ENCODE measurements at places on chromosomes 6 and 20.

DNA sequence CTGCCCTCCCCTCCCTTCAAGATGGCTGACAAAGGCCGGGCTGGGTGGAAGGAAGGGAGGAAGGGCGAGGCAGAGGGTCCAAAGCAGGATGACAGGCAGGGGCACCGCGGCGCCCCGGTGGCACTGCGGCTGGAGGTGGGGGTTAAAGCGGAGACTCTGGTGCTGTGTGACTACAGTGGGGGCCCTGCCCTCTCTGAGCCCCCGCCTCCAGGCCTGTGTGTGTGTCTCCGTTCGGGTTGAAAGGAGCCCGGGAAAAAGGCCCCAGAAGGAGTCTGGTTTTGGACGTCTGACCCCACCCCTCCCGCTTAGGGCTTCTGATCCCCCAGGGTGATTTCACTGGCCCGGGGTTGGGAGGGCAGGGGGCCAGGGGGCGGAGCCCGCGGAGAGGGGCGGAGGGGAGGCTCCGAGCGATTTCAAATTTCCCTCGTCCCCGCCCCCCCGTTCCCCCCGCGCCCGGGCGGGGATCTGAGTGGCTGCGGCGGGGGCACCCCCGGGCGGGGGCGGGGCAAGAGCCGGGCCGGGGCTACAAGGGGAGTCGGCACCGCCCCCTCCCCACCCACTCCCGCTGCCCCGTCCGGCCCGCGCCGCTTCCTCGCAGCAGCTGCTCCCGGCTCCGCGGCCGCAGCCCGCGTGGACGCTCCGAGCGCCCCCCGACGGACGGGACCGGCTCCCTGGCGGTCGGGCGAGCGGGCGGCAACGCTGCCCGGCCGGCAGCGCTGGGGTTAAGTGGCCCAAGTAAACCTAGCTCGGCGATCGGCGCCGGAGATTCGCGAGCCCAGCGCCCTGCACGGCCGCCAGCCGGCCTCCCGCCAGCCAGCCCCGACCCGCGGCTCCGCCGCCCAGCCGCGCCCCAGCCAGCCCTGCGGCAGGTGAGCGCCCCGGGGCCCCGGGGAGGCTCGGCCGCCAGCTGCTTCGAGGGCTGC, at the start of gene DNMT3B:
TSS of gene DNMT3B (plus strand) at position 555 of the 923 bp plus-strand sequence. CDS start 17,939 bp downstream, outside the sequence.
- H3K4me3 ChIP-seq: peak within 1 kb of the TSS; percentile 89
- no peak within 1 kb of the TSS for H3K27ac ChIP-seq
- peaks cover 5% of the 10 kb centered on the region for H3K4me1 ChIP-seq
- DNase-seq: peak; percentile 71
- H3K27me3 ChIP-seq: no peaks in the 10 kb centered on the region
- no peaks in the 10 kb centered on the region for H3K36me3 ChIP-seq

DNA sequence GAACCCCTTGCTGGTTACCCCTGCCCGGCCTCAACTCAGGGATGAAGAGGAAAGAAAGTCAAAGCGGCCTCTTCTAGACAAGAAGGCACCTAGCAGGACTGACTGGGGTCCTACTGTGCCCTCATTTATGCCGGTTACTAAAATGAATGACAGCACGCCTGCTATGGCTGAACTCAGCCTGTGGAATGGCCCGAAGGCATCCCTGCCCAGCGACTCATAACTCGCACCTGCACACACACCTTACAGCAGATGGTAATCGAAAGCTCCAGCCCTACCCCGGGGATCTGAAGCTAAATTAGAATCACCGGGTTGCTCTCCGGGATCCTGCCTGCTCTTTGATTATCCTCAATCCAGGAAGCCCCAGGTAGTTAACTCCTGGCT, 747 bp upstream of the TXNDC5 start:
- no peaks in the 10 kb centered on the region for H3K27me3 ChIP-seq
- H3K36me3 ChIP-seq: no peaks in the 10 kb centered on the region
- H3K4me1 ChIP-seq: peaks cover 9% of the 10 kb centered on the region
- peak; percentile 60 for DNase-seq

- H3K36me3 ChIP-seq: no peaks in the 10 kb centered on the region
- H3K4me1 ChIP-seq: no peaks in the 10 kb centered on the region
- no peak overlapping the region for H3K27ac ChIP-seq
- no peak overlapping the region for H3K4me3 ChIP-seq
- no peaks in the 10 kb centered on the region for H3K27me3 ChIP-seq
These were observed 70.2 kb upstream of the TMEM170B start for GRCh38 chr6:11467364-11467763.

- H3K27ac ChIP-seq: no peak overlapping the region
- H3K4me1 ChIP-seq: no peaks in the 10 kb centered on the region
- no peak overlapping the region for H3K4me3 ChIP-seq
- DNase-seq: no peak
- no peaks in the 10 kb centered on the region for H3K36me3 ChIP-seq
- no peaks in the 10 kb centered on the region for H3K27me3 ChIP-seq
These were observed 20.2 kb upstream of the FHL5 start for GRCh38 chr6:96542702-96543101.

- no peaks in the 10 kb centered on the region for H3K27me3 ChIP-seq
- DNase-seq: no peak
- H3K4me3 ChIP-seq: no peak overlapping the region
These were observed 29.8 kb downstream of the HM13 start for GRCh38 chr20:31543966-31544598.

DNA sequence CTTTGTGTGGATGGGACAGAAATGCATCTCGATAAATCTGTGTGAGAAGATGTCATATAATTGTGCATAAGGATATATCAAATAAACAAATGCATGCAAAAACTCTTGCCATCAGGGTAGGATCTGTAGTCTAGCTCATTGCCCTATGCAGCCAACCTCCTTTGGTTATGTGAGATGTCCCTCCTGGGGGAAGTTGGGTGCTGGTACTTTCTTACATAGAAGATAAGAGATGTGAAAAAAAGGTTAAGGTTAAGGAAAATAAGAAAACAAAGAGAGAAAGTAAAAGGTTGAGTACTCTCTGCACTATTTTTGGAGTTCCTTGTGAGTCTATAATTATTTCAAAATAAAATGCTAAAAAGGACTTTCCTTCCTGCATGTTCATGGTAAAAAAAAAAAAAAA, 30.4 kb downstream of the ZDHHC14 start:
- no peaks in the 10 kb centered on the region for H3K4me1 ChIP-seq
- no peaks in the 10 kb centered on the region for H3K27me3 ChIP-seq
- H3K4me3 ChIP-seq: no peak overlapping the region
- H3K36me3 ChIP-seq: no peaks in the 10 kb centered on the region
- no peak overlapping the region for H3K27ac ChIP-seq
- no peak for DNase-seq

DNA sequence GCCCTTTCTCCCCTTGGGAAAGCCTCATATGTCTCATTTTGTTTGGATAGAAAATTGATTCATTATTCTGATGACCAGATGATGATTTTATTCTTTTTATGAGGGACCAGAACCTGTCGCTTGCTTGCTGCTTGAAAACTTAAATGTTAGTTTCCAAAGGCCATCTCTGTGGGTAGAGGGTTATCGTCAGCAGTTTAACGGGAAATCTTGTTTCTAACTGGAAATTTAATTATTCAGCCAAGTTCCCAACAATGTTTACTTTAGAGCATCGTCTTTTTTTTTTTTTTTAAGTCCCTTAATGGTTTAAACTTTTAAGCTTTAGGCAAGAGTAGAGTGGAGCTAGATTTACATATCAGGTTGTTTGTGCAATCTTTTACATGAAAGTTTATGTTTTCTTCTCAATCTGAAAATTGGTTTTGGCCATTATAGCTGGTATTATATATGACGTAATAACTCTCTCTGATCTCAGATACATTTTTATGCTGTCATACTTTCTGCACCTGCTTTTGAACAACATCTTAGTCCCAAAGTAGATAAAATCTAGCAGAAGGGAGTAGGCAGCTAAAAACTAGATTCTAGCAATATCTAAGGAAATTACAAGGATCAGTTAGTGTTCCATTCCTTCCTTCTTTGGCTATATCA, 93.9 kb downstream of the FOXO3 start:
- H3K27me3 ChIP-seq: no peaks in the 10 kb centered on the region
- H3K36me3 ChIP-seq: no peaks in the 10 kb centered on the region
- H3K4me1 ChIP-seq: no peaks in the 10 kb centered on the region

DNA sequence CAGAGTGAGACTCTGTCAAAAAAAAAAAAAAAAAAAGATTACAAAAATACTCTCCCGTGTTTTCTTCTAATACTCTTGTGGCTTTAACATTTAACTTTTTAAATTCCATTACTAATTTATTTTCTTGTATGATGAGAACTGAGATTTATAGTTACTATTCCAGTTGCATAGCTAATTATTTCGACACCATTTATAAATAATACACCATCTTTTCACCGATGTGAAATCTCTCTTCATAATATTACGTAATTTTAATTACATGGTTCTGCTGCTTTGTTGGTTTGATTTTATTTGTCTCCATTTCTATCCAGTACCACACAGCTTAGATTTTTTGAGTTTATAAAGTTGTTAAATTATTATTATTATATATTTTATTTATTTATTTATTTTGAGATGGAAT, 42.0 kb upstream of the TMEM217 start:
- H3K27ac ChIP-seq: no peak overlapping the region
- no peaks in the 10 kb centered on the region for H3K4me1 ChIP-seq
- no peak for DNase-seq
- no peak overlapping the region for H3K4me3 ChIP-seq

DNA sequence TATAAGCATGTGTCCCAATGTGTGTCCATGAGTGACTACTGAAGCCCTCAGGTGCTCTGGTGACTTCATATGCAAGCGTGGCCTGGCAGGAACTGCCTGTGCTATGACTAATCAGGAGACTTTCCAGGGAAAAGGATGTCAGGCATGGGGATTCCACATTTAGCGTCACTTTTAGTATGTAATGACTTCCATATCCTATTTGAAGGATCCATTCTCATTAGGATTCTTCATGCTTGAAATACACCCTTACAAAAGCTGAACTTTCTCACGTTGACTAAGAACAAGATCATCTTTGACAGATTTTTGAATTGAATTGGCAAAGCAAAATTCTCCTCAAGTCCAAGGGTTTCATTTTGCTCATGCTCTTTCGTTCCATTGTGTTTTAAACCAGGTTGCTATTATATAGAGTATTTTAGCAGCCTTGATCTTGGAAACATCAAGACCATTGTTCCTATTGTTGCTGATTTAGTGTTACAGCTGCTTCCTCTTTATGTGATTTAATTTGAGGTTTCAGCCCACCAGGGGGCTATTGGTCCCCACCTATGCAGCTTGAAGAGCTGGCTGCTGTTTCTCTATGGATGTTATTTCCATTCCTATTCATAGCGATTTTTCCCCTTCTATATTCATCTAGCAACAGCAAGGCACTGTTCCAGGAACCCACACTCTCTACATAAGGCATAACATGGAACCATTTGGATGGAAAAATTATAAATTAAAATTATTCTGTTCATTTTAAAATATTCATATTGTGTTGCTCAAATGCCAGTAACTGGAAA, 418.6 kb downstream of the CDKAL1 start:
- no peak overlapping the region for H3K4me3 ChIP-seq
- H3K27ac ChIP-seq: no peak overlapping the region
- H3K36me3 ChIP-seq: no peaks in the 10 kb centered on the region

GRCh38 chr6:44029444-44030185, 97.6 kb downstream of the MRPL14 start:
- H3K4me1 ChIP-seq: no peaks in the 10 kb centered on the region
- no peaks in the 10 kb centered on the region for H3K27me3 ChIP-seq
- no peaks in the 10 kb centered on the region for H3K36me3 ChIP-seq

DNA sequence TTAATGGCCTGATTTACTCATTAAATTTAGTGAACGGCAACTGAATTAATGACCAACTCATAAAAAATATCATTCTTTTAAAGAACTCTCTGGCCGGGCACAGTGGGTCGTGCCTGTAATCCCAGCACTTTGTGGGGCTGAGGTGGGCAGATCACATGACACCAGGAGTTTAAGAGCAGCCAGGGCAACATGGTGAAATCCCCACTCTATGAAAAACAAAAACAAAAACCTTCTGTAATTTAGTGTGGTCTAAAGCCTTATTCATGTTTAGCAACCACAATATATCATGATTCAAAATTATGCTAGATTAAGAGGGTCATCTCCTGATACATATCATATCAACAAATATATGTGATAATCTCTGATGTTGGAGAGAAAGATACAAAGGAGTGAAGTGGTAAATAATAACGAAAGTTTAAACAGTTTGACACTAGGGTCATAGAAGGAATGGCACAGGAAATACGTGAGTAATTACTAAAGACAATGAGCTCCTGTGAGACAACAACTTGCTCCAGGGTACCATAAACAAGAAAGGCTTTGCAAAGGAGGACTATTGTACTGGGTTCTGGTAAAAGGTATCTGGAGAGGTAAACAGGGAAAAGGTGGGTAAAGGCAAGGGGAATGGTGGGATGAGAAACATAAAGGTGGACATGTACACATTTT, 5.7 kb downstream of the ELOVL4 start:
- no peaks in the 10 kb centered on the region for H3K27me3 ChIP-seq
- H3K36me3 ChIP-seq: no peaks in the 10 kb centered on the region
- no peak overlapping the region for H3K27ac ChIP-seq
- no peak overlapping the region for H3K4me3 ChIP-seq
- H3K4me1 ChIP-seq: peaks cover 9% of the 10 kb centered on the region

DNA sequence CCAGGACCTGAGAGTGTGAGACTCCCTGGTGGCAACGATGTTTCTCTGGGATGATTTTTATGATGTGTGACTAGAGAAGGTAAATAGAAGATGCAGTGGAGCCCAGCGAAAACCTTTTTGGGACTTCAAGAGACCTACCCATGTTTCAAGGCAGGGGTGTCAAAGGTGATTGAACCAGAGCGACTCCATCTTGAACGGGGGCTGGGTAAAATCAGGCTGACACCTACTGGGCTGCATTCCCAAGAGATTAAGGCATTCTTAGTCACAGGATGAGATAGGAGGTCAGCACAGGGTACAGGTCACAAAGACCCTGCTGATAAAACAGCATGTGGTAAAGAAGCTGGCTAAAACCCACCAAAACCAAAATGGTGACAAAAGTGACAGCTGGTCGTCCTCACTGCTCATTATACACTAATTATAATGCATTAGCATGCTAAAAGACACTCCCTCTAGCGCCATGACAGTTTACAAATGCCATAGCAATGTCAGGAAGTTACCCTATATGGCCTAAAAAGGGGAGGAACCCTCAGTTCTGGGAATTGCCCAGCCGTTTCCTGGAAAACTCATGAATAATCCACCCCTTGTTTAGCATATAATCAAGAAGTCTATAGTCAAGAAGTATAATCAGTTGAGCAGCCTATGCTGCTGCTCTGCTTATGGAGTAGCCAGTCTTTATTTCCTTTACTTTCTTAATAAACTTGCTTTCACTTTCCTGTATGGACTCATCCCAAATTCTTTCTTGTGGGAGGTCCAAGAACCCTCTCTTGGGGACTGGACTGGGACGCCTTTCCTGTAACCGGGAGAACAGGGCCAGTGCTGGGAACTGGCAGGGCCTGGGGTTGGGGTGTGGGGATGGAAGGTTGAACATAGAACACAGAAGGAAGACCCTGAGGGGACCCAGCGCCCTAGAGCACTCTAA, 526.4 kb downstream of the QKI start:
- no peaks in the 10 kb centered on the region for H3K27me3 ChIP-seq
- DNase-seq: no peak
- no peak overlapping the region for H3K27ac ChIP-seq
- H3K4me1 ChIP-seq: no peaks in the 10 kb centered on the region

DNA sequence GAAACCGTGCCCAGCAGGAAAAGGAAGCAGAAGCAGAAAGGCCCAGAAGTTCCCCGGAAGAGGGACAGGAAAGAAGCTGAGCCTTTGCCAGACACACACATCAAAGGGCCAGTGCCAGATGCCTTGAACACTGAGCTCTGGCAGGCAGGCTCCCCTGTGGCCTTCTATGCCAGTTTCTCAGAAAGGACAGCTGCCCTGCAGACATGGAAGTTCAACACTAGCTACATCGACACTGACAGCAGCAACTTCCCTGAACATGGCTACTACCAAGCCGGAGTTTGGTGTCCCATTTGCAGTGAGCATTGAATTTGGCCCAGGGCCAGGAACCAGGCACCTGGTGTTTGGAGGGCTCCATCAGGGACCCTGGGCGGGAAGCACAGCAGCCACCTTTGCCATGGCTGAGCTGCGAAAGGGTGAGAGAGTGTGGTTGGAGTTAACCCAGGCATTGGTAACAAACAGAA, 8.0 kb upstream of the RAET1E start:
- H3K4me1 ChIP-seq: no peaks in the 10 kb centered on the region
- no peak for DNase-seq
- H3K4me3 ChIP-seq: no peak overlapping the region

Data from Peyer's patch (tissue), 4 donors.